Globus pallidus (tissue), 1 donor: ENCODE measurements at places on chromosomes 16 and 17.
A peak's percentile ranks its signal among the peaks of the same experiment; 100 is the strongest.

DNA sequence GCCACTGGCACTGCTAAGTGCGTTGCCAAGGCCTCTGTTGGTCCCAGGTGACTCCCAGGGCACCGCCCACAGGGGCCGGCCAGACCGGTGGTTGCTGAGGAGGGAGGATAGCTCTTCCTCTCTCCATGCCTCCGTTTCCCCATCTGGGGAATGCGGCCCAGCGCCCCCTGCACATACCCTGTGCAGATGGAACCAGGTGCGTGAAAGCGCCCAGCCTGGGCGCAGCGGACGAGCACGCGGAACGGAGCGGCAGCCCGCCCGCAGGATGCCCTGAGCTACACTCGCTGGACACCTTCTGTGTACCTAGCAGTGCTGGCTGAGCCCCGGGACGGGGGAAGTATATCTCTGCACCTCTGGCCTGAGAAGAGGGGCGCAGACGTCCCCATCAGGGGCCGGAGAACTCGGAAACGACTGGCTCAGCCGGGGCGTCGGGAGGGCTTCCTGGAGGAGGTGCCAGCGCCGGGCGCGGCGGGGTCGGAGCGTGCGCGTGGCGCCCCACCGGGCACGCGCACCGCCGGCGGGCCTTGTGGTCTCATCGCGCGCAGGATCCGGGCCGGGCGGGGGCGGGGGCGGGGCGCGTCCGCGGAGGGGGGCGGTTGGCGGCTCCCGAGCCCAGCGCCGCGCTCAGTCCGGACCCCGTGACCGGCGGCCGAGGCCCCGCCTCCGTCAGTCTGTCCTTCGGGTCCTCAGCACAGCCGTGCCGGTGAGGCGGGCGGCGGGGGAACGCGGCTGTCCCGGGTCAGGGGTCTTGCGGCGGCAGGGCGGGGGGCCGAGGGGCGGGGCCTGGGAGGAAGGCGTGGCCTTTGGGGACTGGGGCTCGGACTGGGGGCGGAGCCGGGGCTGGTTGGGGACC lies at the start of the genes CCDC78 and HAGHL:
Gene CCDC78 (minus strand): TSS at position 6 of the 853 bp plus-strand sequence. CDS start 76 bp downstream, outside the sequence.
Gene HAGHL (plus strand): TSS at position 669 of the 853 bp plus-strand sequence. CDS start 404 bp downstream, outside the sequence.
- DNase-seq = peak; percentile 41

DNA sequence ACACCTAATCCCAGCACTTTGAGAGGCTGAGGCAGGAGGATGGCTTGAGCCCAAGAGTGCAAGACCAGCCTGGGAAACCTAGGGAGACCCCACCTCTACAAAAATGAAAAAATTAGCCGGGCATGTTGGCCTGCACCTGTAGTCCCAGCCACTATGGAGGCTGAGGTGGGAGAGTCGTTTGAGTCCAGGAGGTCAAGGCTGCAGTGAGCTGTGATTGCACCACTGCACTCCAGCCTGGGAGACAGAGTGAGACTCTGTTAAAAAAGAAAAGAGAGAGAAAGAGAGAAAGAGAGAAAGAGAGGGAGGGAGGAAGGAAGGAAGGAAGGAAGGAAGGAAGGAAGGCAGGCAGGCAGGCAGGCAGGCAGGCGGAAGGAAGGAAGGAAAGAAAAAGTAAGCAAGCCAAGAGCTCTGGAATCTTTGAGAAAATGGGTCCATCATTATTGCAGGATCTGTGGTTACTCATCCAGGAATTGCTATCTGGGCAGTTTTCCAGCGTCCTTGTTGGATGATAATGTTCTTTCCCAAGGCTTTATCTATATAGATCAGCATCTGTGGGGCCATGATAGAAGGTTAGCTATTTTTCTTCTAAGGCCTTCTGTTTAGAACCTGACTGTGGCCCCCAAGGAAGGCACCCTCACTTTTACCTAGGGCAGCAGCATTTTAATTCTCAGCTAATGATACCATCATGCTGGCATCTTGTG lies 533.2 kb upstream of the CDH5 start:
- no peak for DNase-seq

DNA sequence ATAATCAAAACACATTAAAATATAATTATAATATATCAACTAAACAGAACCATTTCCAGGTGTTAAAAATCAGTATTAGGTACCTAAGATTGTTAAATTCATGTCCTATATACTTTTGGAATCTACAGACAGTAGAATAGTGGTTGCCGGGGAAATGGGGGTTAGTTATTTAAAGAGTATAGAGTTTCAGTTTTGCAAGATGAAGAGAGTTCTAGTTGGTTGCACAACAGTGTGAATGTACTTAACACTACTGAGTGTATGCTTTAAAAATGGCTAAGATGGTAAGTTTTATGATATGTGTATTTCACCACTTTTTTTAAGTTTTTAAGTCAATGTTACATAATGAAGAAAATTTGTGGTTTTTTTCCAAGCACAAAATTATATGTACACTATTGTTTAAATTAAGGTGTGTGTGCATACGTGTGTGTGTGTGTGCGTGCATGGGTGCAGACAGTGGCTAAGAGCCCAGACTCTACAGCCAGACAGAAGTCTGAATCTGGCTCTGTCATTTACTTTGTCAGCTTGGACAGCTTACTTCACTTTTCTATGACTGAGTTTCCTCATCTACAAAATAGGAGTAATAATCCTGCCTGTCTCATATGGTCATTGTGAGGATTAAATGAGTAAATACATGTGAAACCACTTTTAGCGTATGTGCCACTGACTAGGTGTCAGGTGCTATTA lies 25.3 kb upstream of the PHAF1 start:
- no peak for DNase-seq

- DNase-seq = peak; percentile 79
Measured at GRCh38 chr17:57999496-58000017, 7.5 kb downstream of the SRSF1 start.

- no peak for DNase-seq
Measured at GRCh38 chr17:19533718-19534561, at the start of gene SLC47A1. SLC47A1 (plus strand) TSS chr17:19533854; CDS start chr17:19533940, 86 bp downstream.

DNA sequence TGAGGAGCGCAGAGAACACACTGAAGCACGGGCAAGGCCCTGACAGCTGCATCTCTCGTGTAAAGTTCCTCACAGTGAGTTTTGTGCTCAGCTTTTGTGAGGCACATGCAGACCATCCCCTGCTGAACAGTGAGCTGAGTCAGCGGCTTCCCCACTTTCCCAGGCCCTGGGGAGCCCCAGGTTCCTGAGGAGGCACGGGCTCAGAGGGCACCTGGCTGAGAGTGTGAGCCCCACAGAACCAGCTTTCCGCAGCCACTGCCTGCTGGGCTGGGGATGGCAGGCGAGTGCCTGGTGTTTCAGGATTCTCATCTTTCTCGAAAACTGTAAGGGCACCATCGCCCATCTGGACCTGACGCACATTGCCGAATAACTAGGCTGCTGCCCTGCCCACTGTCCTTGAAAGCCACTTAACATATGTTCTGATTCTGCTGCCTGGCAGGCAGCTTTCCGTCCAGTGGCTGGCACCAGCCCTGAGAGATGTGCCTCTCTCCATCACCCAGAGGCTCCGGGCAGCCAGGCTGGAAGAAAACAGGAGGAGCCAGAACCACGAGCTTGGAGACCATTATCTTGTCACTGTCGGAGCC lies 266.7 kb upstream of the FOXF1 start:
- no peak for DNase-seq

GRCh38 chr16:73329358-73330286 lies 281.7 kb upstream of the ZFHX3 start:
- DNase-seq = peak; percentile 86

- DNase-seq = no peak
Measured at GRCh38 chr16:67897231-67897630, 4.2 kb downstream of the PSKH1 start.

- DNase-seq = no peak
Measured at GRCh38 chr16:58464916-58465731, 34.8 kb upstream of the NDRG4 start.

GRCh38 chr17:80091376-80091775 lies 10.0 kb upstream of the GAA start:
- no peak for DNase-seq

DNA sequence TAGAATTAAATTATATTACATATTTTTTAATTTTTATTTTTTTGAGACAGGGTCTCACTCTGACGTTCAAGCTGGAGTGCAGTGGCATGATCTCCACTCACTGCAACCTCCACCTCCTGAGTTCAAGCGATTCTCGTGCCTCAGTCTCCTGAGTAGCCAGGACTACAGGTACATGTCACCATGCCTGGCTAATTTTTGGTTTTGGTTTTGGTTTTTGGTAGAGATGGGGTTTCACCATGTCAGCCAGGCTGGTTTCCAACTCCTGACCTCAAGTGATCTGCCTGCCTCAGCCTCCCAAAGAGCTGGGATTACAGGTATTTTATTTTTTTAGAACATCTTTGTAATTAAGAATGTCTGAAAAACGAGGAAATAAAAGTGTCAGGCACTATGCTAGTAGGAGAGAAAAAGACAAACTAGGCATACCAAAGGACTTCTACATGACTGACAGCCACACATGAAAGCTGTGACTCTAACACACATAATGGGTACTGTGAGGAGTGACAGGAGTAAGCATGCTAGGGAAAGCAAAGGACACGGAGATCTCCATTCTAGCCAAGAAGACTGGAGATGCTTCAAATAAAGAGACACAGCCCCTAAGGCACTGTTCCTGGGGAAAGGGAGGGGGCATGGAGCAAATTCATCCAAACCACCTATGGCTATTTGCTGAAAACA lies 7.3 kb downstream of the GNA13 start:
- no peak for DNase-seq

DNA sequence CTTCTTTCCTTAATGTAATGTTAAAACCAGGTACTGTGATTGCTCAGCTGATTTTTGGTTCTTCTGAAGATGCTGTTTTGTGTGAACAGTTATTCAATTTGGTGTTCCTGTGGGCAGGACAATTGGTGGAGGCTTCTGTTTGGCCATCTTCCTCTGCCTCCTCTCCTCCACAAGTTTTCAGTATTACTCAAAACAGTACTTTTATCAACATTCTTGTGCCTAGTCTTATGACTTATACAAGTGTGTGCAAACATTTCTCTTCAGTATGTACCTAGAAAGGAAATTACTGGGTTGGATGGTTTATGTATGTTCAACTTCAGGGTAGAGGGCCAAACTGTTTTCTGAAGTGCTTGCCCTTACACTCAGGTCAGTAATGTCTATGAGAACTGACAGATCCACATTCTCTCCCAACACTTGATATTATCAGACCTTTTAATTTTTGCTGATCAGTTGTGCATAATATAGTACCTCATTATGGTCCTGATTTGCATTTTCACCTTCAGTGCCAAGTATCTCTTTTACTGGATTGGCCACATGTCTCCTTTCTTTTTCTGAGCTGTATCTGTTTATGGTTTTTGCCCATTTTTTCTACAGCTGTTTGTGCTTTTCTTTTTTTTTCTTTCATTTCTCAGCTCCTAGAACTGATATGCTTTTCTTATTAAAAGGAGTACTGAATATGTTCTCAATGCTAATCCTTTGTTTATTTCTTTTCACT lies 50.9 kb downstream of the ERCC4 start:
- no peak for DNase-seq

DNA sequence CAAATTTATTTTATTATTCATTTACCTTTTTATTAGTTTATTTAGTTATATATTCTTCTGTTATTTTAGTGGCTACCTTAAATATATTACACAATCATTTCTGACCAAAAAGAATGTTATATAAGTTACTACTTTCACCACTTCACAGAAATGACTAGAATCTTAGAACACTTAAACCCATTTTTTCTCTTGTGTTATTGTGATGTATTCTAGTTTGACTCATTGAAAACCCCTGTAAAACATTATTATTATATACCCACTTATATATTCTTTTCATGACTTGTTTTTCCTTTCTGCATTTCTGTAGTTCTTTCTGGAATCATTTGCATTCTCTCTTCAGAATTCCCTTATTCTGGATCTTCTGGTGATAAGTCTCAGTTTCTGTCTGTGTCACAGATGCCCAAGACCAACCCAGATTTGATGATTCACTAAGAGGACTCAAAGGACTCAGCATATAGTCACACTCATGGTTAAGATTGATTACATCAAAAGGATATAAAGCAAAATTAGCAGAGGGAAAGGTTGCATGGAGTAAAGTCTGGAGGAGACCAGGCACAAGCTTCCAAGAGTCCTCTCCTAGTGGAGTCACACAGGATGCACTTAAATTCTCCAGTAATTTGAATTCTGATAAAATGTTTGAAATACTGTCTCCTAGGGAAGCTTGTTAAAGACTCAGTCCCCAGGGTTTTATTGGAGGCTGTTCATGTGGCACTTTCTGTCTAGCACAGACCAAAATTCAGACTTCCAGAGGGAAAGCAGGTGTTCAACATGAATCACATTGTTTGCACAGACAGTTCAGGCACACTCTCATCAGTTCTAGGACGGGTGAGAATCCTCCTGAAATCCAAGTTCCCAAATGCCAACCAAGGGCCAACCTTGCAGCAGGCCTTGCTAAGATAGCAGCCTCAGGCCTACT lies 7.7 kb downstream of the GINS3 start:
- DNase-seq = no peak

DNA sequence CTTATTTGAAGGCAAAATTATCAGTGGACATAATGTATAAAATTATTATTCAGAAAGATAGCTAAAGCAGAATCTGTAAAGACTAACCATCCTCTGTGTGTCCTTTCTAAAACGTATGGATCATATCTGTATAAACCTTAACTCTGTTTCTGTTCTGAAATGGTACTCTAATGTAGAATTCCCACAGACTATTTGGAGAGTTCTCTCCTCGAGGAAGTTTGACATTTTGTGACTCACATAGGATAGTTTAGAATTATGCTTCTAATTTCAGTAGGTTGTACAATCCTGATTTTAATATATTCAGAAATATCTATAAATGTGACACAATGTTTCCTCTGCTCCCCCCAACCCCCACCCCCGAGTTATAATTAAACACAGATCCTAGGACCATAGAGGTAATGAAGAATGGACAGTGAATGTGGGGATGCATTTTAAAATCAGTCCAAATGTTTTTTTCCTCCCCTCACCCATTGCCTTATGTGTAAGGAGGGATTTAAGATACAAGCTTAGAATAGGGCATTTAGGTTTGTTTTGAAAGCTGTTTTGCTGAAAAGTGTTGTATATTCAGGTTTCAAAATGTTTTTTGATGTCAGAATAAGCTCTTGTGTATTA lies 66.8 kb downstream of the BCAS3 start:
- DNase-seq = peak; percentile 26

GRCh38 chr17:29968271-29968670 lies 26.8 kb downstream of the EFCAB5 start:
- DNase-seq = no peak

DNA sequence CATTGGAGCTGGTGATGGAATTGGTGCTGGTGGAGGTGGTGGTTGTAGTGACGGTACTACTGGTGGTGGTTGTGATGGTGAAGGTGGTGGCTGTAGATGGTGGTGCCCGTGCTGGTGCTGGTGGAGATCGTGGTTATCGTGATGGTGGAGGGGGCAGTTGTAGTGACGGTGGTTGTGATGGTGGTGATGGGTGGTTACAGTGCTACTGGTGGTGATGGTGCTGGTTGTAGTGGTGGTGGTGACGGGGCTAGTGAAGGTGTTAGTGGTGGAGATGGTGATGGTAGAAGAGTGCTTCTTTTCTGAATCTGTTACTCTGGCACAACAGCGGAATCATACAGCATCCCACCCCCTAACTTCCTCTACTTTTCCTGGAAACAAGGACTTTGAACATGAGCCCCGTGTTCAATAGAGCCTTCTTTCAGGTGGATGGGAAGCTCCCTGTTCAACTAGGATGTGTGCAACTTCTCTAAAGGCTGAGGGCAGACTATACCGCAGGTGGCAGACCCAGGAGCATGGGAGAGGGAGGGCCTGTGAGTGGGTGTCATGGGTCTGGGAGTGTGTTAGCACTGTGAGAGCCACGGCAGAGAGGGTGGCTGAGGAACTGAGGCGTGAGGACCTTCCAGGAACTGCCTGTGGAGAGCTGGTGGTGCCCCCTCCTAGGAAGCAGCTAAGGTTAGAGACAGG lies 8.2 kb downstream of the TBX21 start:
- DNase-seq = no peak
